ENCODE measurements at places on chromosomes 11 and 22. TPM values are rescaled to one million over a fixed set of nuclear protein-coding genes. Genes with fewer than 3 reads are reported as not detected.
A peak's percentile ranks its signal among the peaks of the same experiment; 100 is the strongest.

NELL1 gene
- 0.29 TPM for total RNA-seq

DNA sequence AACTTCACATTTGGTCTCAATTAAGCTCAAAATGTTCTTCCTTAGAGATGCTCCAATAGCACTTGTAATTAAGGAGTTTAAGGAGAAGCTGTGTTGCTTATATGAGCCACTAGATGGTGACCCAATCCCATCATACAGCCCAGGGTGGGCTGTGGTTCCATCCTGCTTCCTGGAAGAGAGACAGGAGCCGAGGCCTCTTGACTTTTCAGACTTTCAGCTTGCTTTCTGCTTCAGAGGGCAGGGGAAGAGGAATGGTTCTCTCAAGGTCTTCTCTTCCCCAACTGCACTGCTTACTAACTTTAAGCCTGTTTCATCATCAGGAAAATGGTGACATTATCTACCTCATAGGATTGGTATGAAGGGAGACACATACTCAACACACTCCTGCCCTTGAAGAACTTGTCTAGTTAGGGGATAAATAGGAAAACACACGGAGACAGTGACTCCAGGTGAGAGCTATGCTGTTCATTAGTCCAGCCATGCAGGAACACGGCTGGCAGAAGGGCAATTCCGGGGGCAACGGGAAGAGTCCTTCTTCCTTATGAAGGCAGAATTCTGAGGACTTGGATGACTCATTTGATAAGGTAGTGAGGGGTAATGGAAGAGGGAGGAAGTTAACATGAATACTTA, 20.1 kb downstream of the TMEM218 start:
- DNase-seq, result no peak

RIBC2 gene
- 2.9 TPM for total RNA-seq

- peak; percentile 26 for DNase-seq
Measured at GRCh38 chr11:57432714-57433163, 5.8 kb upstream of the SLC43A3 start.

CLTCL1 gene
- total RNA-seq, result 3.4 TPM

DDIAS gene
- 0.78 TPM for total RNA-seq

GRCh38 chr22:29901354-29901753, 18.4 kb downstream of the MTMR3 start:
- no peak for DNase-seq

GRCh38 chr22:26053737-26054316, 115.4 kb upstream of the SEZ6L start:
- no peak for DNase-seq

DNA sequence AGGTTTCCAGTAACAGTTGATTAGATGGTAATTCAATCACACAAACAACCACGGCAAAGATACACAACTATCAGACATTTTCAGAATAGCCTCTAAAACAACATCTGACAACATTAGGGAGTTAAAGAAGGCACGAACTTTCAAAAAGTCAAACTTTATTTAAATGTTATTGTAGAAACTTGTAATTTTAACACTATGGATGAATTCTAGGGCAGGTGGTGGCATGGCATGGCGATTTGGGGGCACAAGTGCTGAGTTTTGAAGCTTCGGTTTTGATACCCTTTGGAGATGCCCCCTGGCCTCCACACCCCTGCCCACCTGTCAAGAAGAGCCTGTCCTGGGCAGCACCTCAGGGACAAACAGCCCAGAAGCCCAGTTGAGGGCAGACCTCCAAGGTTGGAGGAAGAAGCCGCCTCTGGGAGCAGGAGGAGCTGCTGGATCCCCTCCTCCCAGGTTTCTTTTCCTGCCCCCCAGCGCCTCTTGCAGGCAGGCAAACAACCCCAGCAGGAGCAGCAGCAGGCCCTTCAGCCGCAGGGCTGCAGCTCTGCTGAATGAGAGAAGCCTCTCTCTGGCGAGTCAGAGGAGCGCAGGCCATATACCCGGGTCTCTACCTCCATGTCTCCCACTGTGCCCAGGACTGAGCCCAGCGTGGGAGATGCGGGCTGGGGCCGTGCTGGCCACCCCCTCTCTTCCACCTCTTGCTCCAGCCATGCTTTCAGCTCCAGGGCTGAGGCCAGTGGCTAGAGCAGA, 102.1 kb upstream of the IGLL5 start:
- no peak for DNase-seq

DNA sequence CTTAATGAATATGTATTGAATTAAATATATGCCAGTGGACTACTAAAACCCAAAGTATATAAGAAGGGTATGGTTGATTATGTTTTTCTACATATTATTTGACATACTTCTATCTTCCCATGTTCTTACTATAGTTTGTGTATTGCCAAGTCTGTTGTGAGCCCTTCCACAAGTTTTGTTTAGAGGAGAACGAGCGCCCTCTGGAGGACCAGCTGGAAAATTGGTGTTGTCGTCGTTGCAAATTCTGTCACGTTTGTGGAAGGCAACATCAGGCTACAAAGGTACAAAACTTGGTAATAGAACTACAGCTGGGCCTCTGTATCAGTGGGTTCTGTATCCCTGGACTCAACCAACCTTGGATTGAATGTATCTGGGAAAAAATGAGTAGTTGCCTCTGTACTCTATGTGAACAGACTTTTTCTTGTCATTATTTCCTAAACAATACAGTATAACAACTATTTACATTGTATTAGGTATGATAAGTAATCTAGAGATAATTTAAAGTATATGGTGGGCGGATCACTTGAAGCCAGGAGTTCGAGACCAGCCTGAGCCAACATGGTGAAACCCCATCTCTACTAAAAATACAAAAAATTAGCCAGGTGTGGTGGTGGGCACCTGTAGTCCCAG, 38.7 kb upstream of the TTC36 start:
- DNase-seq, result peak; percentile 48

- DNase-seq, result no peak
Measured at GRCh38 chr11:60831501-60832079, 10.3 kb upstream of the CCDC86 start.

DNA sequence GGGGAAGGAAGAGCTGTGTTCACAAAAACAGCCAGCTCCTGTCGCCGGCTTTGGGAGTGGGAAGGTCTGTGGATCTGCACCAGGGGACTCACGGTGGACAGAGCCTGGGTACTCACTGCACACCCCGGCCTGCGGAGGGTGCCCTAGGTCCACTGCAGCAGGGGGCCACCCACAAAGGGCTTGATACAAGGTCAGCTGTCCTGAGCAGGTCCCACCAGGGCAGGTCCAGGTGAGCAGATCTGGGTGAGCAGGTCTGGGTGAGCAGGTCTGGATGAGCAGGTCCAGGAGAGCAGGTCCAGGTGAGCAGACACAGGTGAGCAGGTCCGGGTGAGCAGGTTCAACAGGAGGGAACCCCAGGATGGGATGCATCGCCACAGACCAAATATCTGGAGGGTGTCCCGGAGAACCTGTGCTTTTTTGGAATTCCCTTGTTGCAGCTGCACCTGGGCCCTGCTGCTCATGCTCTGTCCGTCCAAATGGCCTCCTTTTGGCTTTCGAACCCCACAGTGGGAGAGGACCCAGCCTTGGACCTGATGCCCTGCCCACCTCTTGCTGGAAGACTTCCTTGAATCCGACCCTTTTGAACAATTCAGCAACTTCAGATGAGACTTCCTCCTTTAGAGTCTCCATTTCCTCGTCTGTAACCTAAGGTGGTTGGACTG, 485.3 kb downstream of the TBC1D22A start:
- no peak for DNase-seq

DNA sequence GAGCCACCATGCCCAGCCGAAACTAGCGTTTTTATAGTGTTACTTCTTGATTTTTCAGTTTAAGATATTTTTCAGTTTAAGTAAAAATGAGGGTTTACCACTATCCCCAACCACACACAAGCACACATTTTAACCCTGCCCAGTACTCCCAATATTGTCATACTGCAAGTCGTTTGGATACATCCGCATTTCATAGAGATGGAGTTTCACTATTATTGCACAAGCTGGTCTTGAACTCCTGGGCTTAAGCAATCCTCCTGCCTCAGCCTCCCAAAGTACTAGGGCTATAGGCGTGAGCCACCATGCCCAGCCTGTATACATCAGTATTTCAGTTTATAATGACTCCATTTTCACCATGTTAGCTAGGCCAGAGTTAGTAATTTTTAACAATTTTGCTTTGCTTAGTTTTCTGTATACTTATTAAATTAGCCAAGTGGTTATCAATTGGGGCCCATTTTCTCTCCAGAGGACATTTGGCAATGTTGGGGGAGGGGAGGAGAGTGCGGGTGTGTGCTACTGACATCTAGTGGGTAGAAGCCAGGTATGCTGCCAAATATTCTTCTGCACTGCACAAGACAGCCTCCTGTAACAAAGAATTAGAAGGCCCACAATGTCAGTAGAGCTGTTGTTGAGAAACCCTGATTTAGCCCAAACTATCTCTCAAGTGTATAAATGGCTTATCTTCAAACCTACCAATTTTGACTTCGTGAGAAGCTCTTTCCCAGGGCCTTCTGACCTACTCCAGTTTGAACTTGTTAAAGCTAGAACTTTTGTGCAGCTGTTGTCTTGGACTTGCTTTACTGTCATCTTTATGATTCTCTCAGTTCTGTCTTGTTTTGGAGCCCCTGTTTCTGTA, 7.3 kb downstream of the USP47 start:
- peak; percentile 57 for DNase-seq

DNA sequence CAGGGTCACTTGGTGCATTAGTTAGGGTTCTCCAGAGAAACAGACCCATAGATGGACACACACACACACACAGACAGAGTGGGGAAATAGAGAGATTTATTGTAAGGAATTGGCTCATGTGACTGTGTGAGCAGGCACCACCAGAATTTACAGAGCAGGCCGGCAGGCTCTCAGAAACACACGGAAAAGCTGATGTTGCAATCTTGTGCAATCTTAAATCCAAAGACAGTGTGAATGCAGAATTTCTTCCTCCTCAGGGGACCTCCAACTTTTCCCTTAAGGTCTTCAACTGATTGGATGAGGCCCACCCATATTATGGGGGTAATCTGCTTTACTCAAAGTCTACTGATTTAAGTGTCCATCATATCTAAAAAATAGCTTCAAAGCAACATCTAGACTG, 49.8 kb downstream of the APIP start:
- no peak for DNase-seq

DNA sequence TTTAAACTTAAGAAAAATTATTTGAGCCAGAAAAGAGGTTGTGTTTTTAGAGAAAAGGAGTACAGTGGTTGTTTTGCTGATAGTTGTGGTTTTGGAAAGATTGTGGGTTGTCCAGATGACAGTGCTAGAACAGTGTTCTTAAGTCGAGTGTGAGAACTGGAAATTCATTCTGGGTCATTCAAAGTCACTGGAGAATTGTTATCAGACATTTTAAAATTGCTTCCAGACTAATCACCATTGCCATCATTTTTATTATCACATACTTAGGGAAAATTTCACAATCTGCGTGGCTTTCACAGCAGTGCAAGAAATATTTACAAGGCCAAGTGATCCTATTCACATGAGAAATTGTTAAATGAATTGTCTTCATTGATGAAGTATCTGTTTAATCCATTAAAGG, 242.2 kb upstream of the DDI1 start:
- DNase-seq, result no peak

GRCh38 chr11:75679566-75679965, 10.7 kb upstream of the MAP6 start:
- no peak for DNase-seq
